IPS DF 6.9 (cell line): ENCODE measurements at places on chromosomes 11 and 22.

GRCh38 chr11:123454060-123454651 is 24.1 kb downstream of the GRAMD1B start:
- peaks cover 1% of the 10 kb centered on the region; the same call in 1 of the 2 replicates for H3K4me1 ChIP-seq
- no peak overlapping the region for H3K4me3 ChIP-seq
- DNase-seq, result no peak
- H3K27me3 ChIP-seq, result no peaks in the 10 kb centered on the region
- H3K36me3 ChIP-seq, result no peaks in the 10 kb centered on the region

GRCh38 chr11:30553521-30554110 is 32.5 kb downstream of the MPPED2 start:
- H3K36me3 ChIP-seq, result no peaks in the 10 kb centered on the region
- no peak for DNase-seq
- H3K27ac ChIP-seq, result no peak overlapping the region
- H3K4me3 ChIP-seq, result no peak overlapping the region

DNA sequence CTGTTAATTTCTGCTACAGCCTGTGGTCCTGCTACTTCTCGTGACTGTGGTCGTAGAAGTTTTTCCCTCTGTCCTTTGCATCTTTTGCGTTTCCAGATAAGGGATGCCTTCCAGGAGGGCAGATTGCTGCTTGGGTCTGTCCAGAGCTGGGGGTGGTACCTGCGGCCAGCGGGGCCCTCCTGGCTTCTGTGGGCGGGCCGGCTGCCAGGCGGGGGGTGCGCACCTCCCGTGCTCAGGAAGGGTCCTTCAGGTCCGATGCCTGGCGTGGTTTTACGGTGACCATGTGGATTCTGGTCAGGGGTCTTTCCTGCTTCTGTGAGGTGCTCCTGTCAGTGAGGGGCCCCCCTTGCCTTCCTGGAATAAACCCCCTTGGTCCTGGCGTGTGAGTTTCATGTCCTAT is 84.8 kb downstream of the KCNQ1 start:
- H3K27ac ChIP-seq, result no peak overlapping the region
- H3K36me3 ChIP-seq, result no peaks in the 10 kb centered on the region
- H3K4me1 ChIP-seq, result peaks cover 9% of the 10 kb centered on the region

DNA sequence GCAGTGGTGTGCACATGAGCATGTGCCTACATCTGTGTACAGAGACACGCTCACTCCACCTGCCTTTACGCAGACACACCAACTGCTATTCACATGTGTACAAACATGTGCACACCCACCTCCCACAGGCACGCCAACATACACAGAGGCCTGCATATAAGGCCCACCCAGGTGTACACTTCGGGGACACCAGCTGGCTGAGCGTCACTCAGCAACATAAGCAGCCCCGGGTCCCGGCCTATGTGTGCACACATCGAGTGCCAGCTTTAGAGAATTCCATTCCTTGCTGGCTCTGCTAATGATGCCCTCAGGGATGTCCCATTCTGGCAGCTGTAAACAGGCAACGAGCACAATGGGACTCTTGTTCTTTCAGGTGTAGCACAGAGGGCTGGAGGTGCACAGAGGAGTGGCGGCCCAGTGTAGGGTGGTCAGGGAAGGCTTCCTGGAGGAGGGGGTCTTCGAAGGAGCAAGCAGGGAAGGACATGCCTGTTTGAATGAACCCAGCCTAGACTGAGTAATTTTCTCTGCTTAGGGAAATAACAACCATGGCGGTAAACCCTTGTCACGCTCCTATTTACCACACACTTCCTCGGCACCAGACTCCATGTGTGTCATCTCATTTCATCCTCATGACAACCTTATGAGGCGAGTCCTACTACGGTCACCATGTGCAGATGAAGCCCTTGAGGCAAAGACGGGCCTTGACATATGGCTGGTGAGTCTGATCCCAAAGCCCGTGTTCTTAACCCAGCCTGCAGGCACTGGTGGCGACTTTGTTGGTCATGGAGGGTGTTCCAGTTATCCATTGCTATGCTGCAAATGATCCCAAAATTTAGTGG is 35.1 kb downstream of the RPL3 start:
- H3K4me3 ChIP-seq, result no peak overlapping the region
- DNase-seq, result no peak
- H3K36me3 ChIP-seq, result no peaks in the 10 kb centered on the region
- no peaks in the 10 kb centered on the region for H3K4me1 ChIP-seq
- no peaks in the 10 kb centered on the region for H3K27me3 ChIP-seq

- no peak for DNase-seq
- no peaks in the 10 kb centered on the region for H3K27me3 ChIP-seq
- H3K4me3 ChIP-seq, result no peak overlapping the region
- H3K4me1 ChIP-seq, result no peaks in the 10 kb centered on the region
These were observed 18.4 kb downstream of the ARHGAP42 start for GRCh38 chr11:100705447-100705846.
